IPS-NIHi11 (cell line): ENCODE measurements at places on chromosomes 11 and 22.

- DNase-seq = no peak
Measured at GRCh38 chr11:111846063-111846462, 25.3 kb downstream of the ALG9 start.

- no peak for DNase-seq
Measured at GRCh38 chr11:30395751-30396150, 72.8 kb downstream of the ARL14EP start.

- peak; percentile 45 for DNase-seq
Measured at GRCh38 chr11:64292460-64293254, 1.6 kb downstream of the KCNK4 start.

DNA sequence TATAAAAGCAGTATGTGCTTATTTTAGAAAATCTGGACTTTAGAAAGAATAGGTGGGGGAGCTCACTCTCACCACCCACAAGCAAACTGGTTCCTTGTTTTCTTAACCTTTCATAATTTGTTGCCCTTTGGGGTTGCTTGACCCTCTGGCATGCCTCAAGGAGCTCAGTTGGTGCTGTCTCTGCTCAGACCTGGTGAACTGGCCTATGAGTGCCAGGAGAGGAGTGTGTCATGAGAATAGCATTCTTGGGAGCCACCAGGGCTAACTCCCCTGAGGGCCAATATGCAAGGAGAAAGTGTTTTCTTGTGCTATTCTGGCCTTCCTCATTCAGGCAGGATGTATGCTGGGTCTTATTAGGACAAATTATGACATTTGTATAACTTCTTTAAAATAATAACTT, 21.0 kb upstream of the AMOTL1 start:
- DNase-seq = no peak

GRCh38 chr11:35227576-35228327, 88.8 kb downstream of the CD44 start:
- DNase-seq = no peak

DNA sequence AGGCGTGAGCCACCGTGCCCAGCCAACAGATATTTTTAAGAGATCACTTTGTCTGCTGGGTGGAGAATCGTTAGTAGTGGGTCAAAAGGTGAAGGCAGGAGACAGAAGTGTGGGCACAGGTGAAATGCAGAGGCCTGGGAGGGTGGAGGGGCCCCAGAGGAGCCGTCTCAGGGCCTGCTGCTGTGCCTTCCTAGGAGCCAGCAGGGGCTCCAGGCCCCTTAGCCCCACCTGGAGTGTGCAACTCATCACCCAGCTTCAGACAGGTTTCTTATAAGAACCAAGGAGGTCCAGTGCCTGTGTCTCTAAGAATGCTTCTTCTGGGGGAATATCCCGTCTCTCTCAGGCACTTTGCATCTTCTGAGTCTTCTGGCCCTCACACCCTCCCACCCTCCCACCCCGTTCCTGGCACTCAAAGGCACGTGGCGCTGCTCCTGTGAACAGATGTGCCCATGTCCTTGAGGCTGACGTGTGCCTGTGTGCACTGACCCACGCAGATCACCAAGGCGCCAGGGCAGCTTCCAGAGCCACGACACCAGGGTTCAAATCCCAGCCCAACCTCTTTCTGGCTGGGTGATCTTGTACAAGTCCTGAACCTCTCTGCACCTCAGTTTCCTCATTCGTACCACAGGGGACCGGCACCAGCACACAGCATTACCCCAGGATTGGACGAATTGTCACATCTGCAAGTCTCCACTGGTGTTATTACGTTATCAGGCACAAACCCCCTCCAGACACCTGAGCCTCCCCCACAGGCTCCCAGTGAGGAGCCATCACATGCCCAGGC, 3.4 kb downstream of the ARSA start:
- DNase-seq = no peak

GRCh38 chr11:101046947-101047346, 82.7 kb downstream of the PGR start:
- no peak for DNase-seq

GRCh38 chr22:34055525-34056200, 135.4 kb upstream of the LARGE1 start:
- peak; percentile 81 for DNase-seq

GRCh38 chr11:79544361-79544760, 103.5 kb upstream of the TENM4 start:
- no peak for DNase-seq

GRCh38 chr22:20464912-20465758, 27.5 kb upstream of the SCARF2 start:
- DNase-seq = no peak

- no peak for DNase-seq
Measured at GRCh38 chr11:118902336-118903203, 18.9 kb downstream of the CXCR5 start.

DNA sequence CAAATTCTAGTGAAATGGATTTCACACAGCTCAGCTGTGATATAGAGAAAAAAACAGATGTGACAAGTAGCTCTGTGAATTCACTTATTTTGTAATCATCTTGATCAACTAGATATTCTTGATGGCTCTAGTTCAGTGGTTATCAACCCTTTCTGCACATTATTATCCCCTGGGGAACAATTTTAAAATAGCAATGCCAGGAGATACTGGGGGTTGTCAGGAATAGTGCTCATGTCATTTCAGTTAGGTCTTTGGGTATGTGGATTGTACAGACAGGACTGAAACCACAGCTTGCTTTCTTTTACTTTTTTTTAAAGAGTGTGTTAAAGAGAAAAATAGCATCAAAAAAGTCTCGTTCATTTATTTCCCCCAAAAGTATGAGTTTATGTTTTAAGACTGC, 269.0 kb upstream of the PDGFD start:
- no peak for DNase-seq

DNA sequence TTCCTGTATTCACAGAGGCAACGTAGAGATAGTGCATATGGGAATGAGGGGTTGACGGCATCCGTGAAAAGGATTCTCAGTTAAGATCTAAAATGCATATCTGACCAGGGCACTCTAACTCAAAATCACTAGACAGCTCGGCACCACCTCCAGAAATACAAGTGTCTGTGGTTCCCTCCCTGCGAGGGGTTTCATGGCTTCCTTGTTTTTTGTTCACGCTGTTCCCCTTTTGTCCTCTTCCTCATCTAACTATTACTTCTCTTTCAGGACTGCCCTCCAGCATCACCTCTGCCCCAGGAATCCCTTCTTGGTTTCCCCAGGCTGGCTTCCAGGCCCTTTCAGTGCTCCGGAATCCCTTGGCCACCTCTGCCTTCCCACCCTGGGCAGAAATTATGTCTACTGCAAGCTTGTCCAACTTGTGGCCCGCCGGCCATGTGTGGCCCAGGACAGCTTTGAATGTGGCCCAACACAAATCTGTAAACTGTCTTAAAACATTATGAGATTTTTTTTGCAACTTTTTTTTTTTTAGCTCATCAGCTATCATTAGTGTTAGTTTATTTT, 159.9 kb downstream of the FBXO7 start:
- no peak for DNase-seq

DNA sequence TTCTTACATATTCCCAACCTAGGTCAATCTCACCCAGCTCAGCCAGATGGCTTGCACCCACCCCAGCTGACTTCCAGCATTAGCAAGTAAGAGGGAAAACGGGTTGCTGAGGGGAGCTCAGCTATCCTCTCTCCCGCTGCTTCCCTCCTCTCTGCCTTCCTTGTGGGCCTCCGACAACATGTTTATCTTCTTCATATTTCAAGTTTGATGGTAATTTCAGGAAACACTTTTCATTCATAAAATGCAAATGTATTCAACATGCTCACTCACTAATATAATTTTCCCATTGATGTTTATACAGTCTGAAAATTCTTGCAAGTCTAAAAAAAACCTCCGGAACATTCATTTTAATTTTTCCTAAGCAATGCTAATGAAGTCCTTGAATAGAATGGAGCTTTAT, 372.5 kb upstream of the B3GAT1 start:
- no peak for DNase-seq

- no peak for DNase-seq
Measured at GRCh38 chr22:41768430-41768829, 32.0 kb upstream of the CCDC134 start.

GRCh38 chr11:76676636-76677457, 6.3 kb upstream of the LRRC32 start:
- no peak for DNase-seq

DNA sequence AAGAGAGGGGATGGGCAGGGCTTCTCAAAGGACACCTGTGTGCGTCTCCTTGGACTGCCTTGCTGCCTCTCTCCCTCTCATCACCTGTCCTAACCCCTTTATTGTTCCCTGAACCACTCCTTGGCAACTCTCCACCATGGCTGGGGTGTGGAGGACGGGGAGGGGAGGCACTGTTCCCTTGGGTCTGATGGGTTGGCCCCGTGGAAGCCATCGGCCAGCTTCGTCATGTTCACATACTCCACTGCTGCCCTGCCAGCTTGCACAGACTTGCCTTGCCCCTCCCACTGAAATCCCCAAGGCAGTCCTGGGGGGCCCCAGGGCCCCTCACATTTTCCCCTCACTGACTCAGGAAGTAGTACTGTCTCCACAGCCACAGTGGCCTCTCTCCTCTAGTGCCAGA, 36.1 kb upstream of the LRRC32 start:
- DNase-seq = no peak

DNA sequence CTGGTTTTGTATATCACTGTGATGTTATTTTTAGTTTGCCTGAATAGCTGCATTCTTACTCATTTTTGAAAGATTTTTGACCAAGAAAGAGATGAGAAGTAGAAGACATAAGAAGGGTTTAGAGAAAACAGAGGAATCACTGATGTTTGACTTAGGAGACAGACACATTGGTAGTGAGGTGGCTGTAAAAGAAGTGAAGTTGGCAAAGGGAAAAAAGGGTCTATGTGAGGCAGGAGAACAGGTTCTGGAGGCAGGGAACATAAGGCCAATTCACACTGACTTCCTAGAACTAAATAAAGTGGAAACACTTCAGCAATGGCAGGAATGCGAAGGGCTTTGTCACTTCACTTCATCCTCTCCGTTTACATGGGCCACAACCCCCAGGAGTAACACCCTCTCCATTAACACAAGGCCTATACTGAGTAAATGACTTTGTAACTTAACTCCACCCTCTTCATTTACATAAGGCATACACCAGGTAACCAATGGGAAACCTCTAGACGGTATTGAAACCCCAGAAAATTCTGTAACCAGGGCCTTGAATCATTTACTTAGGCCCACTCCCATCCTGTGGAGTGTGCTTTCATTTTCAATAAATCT, 36.5 kb downstream of the CTSC start:
- DNase-seq = peak; percentile 42

- DNase-seq = peak; percentile 81
Measured at GRCh38 chr11:12680246-12680939, 6.2 kb downstream of the TEAD1 start.

DNA sequence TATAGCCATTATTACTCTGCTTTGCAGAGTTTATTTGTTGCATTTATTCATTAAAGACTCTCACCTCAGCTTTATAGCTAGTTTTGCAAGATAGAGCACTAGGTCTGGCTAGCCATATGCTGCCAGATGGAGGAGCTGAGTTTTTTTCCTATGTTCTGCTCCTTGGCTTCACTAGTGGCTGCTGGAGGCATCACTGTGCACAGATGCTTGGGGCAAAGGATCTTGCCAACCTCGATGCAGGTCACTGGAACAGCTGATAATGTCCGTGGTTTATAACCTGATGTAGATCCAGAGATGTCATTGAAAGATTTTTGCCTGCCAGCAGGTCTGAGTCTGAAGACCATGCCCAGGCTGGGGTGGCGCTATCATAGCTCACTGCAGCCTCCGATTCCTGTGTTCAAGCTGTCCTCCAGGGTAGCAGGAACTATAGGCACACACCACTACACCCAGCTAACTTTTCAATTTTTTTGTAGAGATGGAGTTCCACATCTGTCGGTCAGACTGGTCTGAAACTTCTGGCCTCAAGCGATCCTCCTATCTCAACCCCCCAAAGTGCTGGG, 63.2 kb downstream of the PACS1 start:
- no peak for DNase-seq

GRCh38 chr11:19910931-19911330, 198.3 kb downstream of the NAV2 start:
- no peak for DNase-seq

DNA sequence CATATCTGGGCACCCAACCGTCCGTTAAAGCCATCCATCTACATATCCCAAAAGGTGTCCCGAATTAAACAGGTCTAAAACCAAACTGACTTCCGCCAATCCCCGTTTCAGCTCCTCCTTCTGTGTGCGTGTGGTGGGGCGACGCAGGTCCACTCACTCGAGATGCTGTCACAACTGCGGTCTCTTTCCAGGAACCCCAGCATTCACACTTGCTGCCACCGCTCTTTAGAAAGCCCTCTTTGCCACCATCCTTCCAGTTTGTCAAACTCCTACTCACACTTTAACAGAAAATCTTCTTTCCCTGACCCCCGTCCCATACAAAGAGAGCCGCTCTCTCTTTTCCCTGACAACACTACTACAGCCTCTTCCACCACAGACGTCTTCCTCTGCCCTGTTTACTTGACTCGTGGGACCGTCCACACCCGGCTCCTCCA, 467 bp downstream of the ESS2 start:
- no peak for DNase-seq

- DNase-seq = no peak
Measured at GRCh38 chr22:44461614-44462013, 36.4 kb downstream of the RTL6 start.

DNA sequence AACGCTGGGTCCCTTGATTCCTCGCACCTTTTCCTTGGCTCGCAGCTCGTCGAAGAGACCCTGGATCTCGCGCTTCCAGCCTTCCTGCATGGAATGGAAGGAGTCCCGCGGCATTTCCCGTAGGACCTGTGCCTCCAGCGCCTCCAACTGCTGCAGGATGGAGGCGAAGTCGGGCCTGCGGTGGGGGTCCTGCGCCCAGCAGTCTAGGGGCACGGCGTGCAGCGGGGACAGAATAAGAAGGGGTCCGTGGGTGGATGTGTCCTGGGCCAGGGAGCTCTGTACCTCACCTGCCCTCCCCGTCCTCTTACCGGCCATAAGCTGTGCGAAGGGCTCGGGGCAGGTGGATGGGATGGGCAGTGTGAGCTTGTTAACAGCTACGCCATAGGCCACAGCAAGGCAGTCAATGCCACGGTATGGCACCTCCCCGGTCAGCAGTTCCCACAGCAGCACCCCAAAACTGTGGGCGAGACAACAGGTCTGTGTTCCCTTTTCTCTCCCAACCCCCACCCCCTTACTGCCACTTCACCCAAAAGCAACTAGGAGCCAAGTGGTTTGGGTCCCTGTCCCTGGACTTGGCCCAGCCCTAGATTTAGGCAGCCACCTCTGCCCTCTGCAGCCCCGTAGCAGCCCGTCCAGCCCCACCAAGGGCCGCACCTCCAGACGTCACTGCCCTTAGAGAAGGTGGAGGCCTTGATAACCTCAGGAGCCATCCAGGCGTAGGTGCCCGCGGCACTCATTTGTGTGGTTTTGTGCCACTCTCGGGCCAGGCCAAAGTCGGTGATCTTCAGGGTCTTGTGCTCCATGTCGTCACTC, 6.2 kb downstream of the MAP3K11 start:
- no peak for DNase-seq
